ENCODE measurements at places on chromosomes 7 and 10. TPM values are rescaled to one million over a fixed set of nuclear protein-coding genes. Genes with fewer than 3 reads are reported as not detected.

GRCh38 chr10:68869623-68870022 is 31.5 kb upstream of the DDX50 start:
- DNase-seq: no peak

DNA sequence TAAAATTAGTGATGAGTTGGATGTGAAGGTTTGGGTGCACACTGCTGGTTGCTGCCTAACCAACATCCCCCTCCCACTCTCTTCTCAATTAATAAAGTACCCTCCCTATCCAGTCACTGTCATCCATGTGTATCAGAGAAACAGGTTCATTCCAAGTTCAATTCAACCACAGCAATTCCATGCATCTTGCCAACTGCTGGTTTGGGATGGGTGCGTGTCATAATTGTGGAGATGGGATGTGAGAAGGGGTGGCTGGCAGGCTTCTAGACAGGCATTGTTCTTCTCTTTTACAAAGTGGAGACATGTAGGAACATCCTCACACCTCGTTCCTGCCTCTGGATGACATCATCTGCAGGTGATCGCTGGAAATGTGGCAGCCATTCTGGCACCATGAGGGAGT is 7.5 kb upstream of the CNPY1 start:
- no peak for DNase-seq

The MUC12 gene
- total RNA-seq: 0.69 TPM

The SLC16A12 gene
- not detected for total RNA-seq

GRCh38 chr7:148445260-148446044 is 145.1 kb upstream of the C7orf33 start:
- DNase-seq: no peak

- DNase-seq: peak; percentile 12
These were observed 11.2 kb upstream of the JAKMIP3 start for GRCh38 chr10:132054564-132054963.

DNA sequence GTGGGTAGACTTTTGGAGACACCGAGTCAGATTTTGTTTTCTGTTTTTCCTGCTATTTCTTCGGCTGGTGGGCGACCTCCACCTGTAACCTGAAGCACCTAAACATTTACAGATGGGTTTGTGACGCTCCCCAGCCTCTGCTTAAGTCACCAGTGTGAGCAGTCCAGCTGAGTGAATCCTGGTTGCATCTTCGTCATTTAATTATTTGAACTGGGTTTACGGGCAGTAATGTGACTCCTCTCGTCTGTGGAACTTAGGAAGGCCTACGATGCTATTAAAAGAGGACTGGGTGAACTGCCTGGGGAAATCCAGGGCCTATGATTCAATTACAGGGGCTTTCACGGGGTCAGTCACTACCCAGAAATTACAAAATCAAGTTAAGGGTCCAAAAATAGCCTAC is 52.5 kb downstream of the WNT2 start:
- DNase-seq: peak; percentile 81

- DNase-seq: no peak
These were observed 84.4 kb upstream of the NANOS1 start for GRCh38 chr10:118944959-118945633.

The ANXA8L1 gene
- total RNA-seq: not detected

The PRKRIP1 gene
- 28.9 TPM for total RNA-seq

DNA sequence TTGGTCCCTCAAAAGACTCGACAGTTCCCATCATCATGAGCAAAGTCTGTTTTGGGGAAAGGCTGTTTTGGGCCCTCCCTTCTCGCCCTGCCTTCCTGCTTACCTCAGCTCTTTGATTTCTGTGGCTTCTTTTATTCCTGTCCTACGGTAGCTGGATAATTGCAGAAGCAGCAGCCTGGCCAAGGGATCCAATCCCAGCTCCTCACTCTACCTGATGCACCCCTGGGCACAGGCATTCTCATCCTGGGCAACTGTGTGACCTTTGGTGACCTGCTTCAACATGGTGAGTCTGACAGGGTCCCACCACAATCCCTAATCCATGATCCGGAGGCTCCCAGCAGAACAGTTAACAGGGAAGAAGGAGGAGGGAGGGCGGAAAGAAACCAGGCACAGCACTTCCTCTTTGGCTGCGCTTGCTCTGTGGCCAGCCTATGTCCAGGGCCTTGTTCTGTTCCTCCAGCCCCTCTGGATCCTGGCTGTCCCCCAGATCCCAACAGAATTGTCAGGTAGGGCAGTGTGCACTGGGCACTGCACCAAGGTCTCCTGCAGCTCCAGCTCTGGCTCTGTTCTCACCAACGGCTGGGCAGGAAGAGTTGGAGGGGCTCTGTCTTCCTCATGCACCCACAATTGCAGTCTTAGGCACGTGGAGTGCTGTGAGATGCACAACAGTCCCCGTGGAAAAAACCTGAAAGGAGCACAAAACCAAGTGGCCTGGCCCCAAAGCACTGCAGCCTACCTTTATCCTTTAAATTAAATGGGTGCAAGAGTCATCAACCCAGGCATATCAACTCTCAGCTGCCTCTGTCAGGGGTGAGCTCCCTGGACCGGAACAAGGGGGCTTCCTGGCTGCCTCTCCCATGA is 144.4 kb downstream of the PTPN20 start:
- no peak for DNase-seq

The SCIN gene
- 1.6 TPM for total RNA-seq

The NRF1 gene
- total RNA-seq: 13.6 TPM

The CUL1 gene
- 38.0 TPM for total RNA-seq

The GPC2 gene
- total RNA-seq: 2.3 TPM

The C10orf62 gene
- total RNA-seq: not detected

GRCh38 chr10:110775020-110775375 is 96.7 kb upstream of the PDCD4 start:
- DNase-seq: peak; percentile 90

DNA sequence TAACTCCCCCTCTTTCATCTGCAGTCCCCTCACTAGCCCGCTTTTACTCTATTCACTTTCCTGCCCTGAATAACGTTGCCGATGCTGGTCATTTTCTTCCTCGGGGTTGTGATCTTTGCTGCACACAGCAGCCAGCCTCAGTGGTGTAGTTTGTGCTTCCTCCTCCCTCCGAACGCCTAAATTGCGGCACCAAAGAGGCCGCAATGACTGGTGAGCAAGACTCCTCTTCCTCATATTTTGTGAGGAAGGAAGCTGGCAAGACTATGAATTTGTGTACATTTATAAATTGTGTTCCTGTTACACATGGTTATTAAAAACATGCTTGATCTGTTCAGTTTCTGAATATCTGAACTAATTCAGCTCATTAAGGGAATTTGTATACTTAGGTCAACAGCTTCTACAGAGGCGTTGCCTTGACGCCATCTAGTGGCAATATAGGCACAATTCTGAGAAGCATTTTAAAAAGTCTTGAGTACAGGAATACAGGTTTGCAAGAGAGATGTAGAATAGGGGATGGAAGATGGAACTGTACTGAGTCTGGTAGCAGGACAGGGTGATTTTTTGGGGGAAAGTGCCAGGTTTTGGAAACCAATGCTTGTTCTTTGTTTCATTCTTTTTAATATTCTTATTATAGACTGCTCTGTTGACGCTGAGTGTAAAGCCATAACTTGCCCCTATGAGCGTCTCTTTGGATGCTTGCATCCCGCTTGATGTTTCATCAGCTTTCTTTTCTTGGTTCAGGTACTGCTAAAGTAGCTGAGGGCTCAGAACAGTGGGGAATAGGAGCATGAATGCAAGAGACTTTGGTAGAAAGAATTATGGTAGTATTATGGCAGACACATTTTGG is 4.1 kb upstream of the TAS2R5 start:
- peak; percentile 69 for DNase-seq

Measured in PC-3 (cell line).